Mammary epithelial cell (primary cell): ENCODE measurements at places on chromosomes 6 and 20.

- DNase-seq: no peak
Observed at GRCh38 chr20:57570920-57571319, 10.0 kb downstream of the PCK1 start.

DNA sequence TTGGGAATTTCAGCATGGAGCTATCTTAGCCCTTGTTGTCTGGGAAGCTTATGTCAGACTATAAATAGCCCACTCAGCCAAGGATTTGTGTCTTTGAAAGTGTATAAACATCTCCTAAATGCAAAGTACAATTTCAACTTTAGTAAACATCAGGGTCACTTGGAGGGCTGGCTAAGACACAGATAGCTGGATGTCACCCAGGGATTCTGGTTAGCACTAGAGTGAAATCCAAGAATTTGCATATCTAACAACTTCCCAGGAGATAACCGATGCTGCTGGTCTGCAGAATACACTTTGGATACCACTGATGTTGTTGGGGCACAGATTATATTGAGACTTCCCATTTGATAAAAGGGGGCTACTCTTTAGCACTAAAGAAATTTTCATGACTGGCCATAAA lies 130.9 kb downstream of the PAX1 start:
- no peak for DNase-seq

GRCh38 chr6:2634139-2634964 lies 116.4 kb downstream of the MYLK4 start:
- peak; percentile 86 for DNase-seq

DNA sequence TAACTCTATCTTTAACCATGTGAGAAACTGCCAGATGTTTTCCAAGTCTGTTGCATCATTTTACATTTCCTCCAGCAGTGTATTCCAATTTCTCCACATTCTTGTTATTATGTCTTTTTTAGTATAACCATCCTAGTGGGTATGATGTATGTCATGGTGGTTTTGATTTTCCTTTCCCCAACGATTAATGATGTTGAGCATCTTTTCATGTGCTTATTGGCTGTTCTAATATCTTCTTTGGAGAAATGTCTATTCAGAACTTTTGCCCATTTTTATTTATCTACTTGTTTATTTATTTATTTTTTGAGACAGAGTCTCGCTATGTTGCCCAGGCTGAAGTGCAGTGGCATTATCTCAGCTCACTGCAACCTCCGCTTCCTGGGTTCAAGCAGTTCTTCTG lies 4.3 kb upstream of the C6orf62 start:
- no peak for DNase-seq

- DNase-seq: peak; percentile 88
Observed at GRCh38 chr6:41097467-41098090, 24.8 kb downstream of the NFYA start.

DNA sequence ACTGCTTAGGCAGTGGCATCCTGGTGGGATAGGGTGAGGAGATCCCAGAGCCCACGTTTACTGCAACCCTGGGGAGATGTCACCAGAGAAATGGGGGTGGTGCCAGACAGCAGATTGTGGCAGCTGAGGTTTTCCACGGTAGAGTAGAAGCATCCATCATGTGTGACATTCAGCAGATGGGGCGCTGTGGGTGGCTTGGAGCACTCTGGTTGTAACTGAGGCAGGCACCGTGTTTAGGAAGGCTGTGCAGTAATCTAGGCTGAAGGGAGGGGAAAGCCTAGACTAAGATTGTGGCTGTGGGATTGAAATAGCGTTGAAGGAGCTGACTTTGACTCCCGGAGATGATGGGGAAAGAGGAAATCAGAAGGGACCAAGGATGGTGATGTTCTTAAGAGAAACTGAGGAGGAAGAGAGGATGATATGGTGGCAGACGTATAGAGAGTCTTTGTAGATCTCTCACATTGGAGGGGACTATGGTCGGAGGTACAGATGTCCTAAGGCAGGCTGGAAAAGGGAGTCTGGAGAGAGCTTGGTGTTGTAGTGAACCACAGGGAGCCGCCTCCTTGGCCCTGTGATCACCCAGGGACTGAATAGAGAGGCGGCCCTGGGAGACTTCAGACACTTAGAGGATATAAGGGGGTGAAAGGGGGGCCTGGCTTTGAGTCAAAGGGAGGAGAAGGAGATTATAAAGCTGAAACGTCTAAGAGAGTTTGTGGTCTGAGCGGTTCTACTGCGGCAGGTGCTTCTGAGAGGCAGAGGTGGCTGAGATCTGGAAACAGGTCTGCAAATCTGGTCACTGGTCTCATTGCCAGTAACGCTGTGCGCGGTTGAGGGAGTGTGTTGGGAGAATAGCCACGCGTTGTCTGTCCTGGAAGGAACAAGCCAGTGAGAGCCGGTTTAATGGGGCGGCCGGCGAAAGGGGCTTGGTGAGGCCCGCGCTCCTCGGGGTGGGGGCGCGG lies 792 bp upstream of the MICA start:
- no peak for DNase-seq

DNA sequence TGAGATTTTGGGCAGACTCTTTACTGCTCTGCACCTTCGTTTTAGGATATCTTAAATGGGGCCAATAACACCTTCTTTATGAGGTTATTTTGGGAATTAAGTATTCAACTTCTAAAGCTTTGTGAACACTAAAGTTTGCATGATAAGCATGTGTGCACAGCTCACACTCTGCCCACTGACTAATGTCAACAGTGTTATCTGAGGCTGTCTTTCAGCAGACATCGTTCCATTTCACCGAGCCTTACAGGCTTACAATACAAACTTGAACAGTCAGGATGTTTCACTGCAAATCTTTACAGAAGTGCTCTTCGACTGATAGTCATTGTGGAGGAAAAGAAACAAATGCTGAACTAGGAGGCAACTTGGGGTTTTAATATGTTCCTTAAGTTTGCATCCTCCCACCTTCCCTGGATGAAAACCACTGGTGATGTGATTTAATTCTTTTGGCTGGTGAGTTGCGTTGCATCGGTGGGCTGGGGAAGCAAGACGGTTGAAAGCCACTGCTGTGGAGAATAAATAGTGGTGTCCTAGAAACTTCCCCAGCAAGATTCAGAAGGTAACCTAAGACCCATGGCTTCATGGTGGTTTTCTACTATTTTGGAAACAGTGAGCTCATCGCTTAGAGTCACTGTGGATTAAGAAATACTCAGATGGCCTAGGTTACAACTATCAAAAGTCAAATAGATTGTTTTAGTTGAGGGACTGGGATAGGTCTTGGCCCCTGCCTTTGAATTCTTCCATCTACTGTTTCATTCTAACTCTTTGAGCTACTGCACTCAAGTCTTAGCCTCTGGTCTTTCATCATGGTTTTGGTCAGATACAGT lies 167.2 kb upstream of the MAP3K7 start:
- no peak for DNase-seq

DNA sequence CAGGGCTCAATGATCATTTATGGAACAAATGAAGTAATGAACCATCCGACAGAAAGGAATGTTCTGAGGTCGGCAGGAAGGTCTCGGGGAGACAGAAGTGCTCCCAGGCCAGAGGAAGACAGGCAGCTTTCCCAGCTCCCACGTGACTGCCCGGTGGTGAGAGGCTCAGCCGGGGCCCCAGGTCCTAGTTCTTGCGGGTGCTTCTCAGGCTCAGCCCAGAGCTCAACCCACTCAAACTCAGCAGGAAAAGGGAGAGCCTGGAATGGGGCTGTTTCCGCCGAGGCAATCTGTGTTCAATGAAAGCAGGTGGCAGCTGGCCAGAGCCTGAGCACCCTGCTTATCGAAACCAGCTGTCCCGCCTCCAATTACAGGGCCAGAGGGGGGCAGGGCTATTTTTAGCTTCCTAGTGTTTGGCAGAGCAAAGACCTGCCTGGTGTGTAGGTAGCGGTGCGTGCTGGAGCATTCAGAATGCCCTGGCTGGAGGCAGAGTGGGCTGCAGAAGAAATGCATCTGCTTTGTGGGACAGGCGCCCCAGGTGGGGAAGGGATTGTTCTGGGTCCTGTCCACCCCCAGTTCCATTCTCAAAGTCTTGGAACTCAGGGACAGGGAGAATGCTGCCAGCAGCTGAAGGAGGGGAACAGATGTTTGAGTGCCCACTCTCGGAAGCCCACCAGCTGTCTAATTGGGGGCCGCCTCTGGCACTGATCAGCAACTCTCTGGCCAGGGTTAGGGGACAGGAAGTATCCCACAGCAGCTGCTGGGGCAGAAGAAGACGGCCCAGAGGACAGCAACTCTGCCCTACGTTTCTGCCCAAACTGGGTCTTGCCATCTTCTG lies 145.1 kb downstream of the PREX1 start:
- DNase-seq: peak; percentile 32

GRCh38 chr6:111592726-111593511 lies 12.8 kb downstream of the TRAF3IP2 start:
- no peak for DNase-seq

- no peak for DNase-seq
Observed at GRCh38 chr6:136750696-136751521, 41.4 kb downstream of the MAP3K5 start.

GRCh38 chr20:12315652-12316051 lies 398.0 kb downstream of the BTBD3 start:
- DNase-seq: no peak

DNA sequence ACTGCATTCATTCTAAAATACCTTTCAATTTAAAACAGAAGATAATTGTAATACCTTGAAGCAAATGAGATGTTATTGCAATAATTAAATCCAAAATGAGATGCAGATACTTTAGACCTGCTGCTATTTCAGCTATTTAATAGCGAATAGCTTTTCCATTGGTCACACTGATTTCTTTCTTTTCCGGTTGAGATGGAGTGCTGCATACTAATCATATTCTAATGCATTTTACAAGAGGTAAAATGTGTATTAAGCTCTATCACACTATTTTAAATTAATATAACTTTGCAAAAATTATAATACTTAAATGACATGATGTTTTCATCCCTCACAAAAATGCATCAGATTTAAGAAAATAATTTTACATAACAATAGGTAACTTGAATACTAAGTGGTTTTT lies 74.0 kb downstream of the ADGRB3 start:
- DNase-seq: no peak

GRCh38 chr20:36400909-36401735 lies 95.0 kb downstream of the DLGAP4 start:
- no peak for DNase-seq

- no peak for DNase-seq
Observed at GRCh38 chr6:134593887-134594286, 276.0 kb upstream of the SGK1 start.

DNA sequence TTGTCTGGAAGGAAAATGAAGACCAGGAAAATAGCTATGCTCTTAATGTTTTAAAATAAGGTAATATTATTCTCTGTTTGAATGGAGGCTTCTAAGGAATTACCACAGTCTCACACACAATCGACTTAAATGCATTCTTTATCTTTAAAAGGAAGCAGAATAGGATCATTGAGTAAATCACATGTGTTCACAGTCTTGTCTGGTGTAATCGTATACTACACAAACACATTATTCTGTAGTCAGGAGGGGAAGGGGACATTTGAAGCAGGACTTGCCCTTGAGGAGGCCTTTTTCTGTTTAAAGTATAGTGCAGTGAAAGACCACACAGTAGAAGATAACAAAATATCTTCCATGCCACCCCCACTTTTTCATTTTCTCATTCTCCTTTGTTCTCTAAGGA lies 20.6 kb upstream of the REV3L start:
- DNase-seq: no peak

GRCh38 chr20:52313341-52313963 lies 121.9 kb upstream of the ZFP64 start:
- peak; percentile 23 for DNase-seq
